ENCODE measurements at places on chromosomes 1 and 21. TPM values are rescaled to one million over a fixed set of nuclear protein-coding genes. Genes with fewer than 3 reads are reported as not detected.
A peak's percentile ranks its signal among the peaks of the same experiment; 100 is the strongest.

- DNase-seq: peak; percentile 58
These were observed 15.2 kb downstream of the BCAN start for GRCh38 chr1:156656806-156657740.

DNA sequence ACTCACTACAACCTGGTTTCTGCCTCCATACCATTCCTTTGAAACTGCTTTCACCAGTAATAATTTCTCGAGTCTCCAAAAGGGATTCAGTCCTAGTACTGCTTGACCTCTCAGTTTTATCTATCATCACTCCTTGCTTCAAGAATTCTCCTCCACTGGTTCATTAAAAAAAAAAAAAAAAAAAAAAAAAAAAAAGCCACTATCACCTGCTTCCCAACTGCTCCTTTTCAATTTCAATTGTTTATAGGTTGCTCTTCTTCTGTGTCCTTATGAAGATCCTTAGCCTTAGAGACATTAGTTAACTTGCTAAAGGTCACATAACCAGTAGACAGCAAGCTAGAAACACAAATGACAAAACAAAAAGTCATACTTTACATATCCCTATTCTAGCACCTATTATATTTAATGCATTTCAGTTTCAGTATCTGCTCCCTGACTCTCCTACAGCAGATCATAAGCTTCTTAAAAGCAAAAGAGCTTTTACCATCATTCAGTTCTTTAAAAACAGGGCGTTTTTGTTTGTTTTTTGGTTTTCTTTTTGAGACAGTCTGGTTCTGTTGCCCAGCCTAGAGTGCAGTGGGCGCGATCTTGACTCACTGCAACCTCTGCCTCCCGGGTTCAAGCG is 7.1 kb downstream of the NRDC start:
- DNase-seq: no peak

DNA sequence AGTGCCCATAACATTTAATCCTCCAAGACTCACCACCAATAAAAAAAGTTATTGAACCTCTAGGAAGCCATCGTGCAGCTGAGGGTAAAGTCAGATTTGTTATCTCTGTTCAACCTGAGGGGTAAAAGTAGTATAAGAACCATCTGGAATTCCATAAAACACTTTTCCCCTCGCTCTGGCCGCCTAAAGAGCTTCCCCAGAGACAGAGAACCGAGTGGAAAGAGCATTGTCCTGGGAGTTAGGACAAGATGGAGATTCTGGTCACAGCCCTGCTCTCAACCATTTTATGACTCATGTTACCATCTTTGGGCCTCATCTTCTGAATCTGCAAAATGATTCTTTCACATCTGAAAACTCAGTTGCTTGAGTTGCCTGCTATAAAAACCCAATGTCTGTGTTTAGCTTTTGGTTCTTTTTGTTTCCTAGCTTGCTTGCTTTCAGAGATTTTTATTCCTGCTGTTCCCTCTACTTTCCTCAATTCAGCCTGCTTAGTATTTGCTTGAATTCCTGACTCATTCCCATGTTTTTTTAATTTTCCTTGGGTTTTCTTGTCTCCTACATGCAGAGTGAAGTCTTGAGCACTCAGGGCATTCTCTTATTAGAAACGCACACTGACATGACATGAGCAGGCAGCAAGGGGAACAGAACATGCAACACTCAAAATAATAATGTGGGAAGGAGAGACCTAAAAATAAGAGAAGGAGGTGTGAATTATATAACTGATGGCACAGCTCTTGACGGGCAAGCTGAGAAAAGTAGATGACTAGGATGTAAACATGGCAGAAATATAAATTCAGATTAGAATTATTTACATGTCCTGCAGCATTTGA is 1.7 kb downstream of the EPHX4 start:
- no peak for DNase-seq

DNA sequence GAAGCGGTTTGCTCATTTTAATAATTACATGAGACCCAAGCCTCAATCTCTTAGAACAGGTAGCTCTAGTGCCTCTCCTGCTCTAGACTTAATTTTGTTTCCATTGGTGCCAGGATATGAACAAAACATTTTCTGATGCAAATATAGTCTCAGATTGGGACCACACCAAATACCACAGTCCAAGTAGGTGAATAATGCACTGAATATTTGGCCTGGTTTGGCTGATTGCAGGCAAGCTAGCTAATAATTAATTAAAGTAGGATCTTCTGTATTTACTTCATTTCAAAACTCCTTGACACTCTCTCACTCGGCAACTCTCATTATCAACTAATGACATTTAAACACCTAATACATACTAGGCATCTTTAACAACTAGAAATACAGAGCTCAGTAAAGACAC is 219.6 kb downstream of the LTN1 start:
- no peak for DNase-seq

GRCh38 chr21:21463456-21463855 is 465.2 kb downstream of the NCAM2 start:
- no peak for DNase-seq

GRCh38 chr1:78688697-78689096 is 39.1 kb downstream of the IFI44 start:
- no peak for DNase-seq

- peak; percentile 41 for DNase-seq
These were observed 747 bp downstream of the STX6 start for GRCh38 chr1:181021811-181022434.

GRCh38 chr1:221626041-221626440 is 115.8 kb downstream of the DUSP10 start:
- DNase-seq: no peak

- DNase-seq: no peak
These were observed 64.3 kb downstream of the DMRTA2 start for GRCh38 chr1:50358962-50359361.

DNA sequence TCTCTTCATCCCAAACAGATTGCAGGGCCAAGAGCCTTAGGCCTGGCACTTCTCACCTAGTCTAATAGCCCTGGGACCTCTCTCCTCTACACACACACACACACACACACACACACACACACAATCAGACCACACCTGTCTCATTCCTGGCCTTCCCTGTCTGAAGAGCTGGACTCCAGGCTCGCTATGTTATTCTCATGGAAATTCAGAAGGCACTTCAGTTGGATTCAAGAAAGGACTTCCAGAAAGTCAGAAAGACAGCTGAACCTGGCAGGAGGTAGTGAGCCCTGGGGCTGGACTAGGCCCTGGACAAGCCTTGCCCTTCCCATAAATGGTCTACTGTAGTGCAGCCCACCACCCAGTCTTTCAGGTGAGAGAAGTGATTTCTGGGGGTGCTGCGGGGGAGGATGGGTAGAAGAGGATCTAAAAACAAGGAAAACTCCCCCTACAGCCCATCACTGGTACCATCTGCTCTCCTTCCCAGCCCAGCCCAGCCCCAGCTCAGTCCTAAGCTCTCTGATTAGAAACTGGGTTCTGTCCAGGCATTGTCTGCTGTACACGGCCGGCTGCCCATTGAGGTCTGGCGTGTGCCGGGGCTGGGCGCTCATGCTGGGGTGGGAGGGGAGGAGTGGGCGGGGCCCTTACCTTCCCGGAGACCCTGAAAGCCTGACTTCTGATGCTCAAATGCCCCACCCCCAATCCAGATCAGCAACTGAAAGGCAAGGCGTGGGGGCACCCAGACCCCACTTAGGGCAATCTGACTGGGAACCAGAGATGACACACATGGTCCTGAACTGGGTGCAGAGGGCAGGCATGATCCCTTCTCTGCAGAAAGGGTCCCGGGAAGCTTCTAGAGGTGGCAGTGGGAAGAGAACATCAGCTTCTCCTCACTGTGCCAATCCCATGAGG is 2.5 kb downstream of the KIF21B start:
- no peak for DNase-seq

Gene TDRD5
- total RNA-seq: not detected

Gene FAM229A
- 5.4 TPM for total RNA-seq

Gene SORT1
- total RNA-seq: 1.9 TPM
